ENCODE measurements at places on chromosomes 16 and 17.

- no peak for DNase-seq
Observed at GRCh38 chr16:84535851-84536250, 31.4 kb upstream of the MEAK7 start.

GRCh38 chr17:80894439-80894721 is 97.3 kb upstream of the CHMP6 start:
- DNase-seq, result no peak

DNA sequence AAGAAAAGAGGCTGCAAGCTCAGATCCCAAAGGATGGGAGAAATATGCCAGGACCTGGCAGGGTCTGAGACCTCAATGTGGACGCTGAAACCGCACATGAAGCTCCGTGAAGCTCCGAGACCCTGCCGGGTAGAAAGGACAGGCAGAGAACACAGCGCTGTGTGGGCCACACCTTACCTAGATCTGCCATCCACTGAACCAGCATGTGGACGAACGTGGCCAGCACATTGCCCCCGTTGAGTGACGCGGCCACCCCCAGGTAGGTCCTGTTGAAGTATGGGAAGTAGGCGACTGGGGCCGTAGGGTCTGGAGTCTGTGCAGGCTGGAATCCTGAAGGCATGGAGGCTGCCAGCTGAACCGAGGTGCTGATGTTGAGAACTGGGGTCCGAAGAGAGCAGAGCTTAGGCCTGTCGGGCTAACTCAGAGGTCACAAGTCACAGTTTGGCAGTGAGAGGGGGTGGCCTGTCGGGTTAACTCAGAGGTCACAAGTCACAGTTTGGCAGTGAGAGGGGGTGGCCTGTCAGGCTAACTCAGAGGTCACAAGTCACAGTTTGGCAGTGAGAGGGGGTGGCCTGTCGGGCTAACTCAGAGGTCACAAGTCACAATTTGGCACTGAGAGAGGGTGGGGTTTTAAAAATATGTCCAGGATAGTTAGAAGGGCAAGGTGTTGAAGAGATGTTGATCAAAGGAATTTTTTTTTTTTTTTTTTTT is 6.1 kb upstream of the TRPV1 start:
- DNase-seq, result no peak

DNA sequence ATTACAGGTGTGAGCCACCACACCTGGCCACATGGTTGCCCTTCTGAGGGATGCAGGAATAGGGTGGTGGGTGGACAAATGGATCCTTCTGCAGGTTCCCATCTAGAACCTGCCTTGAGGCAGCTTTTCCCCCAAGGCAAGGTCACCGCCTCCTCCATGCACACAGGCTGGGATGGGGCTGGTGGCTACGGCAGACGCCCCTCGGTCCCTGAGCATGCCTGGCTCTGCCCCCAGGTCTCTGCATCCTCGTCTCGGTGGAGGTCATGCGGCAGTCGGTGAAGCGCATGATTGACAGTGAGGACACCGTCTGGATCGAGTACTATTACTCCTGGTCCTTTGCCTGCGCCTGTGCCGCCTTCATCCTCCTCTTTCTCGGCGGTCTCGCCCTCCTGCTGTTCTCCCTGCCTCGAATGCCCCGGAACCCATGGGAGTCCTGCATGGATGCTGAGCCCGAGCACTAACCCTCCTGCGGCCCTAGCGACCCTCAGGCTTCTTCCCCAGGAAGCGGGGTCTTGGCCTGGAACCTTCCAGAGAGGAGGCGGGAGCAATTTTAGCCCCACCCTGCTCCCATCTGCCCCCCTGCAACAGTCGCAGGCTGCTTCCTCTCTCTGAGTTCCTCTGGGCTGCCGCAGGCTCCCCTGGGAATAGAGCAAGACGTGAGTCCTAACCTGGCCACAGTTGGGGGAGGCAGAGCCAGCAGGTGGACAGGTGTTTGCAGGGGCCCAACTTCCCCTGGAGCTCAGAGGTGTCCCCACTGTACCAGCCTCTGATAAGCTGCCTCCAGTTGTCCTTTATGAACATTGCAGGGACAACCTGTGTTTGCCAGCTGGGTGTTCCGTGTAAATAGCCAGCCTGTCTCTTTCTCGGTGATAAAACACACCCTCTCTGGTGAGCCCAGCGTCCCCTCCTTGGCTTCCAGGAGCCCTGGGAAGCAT is 11.7 kb downstream of the CACNG1 start:
- no peak for DNase-seq

GRCh38 chr16:66650707-66651473 is 45.7 kb downstream of the CMTM4 start:
- no peak for DNase-seq

DNA sequence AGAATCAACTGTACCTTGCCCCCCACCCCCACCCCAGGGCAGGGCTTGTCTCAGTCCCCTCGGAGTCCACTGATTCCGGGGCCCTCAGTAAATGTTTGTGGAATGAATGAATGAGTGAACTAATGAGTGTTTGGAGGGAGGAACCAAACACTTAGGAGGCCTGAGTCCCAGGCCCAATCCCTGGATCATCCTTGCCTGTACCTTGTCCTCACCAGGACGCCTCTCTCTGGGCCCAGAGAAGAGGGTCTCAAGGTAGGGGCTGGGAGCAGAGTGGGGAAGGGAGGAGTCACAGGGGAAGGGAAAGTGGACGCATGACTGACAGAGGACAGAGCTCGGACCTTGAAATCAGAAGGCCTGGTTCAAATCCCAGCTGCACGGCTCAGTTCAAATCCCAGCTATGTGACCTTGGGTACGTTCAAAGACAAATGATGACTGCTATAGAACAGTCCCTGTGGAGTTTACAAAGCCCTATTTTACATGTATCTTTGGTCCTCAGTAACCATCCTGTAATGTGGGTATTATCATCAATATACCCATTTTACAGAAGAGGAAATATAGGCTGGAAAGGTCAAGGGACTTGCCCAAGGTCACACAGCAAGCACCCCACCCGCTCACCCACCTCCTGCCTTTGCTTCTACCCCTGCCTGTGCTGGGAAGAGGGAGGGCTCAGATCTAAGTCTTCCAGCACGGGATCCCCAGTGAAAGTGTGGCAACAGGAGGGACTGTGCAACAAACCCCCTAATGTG is 18.3 kb downstream of the SLC4A1 start:
- no peak for DNase-seq

GRCh38 chr16:15526097-15526496 is 91.7 kb downstream of the BMERB1 start:
- DNase-seq, result no peak

DNA sequence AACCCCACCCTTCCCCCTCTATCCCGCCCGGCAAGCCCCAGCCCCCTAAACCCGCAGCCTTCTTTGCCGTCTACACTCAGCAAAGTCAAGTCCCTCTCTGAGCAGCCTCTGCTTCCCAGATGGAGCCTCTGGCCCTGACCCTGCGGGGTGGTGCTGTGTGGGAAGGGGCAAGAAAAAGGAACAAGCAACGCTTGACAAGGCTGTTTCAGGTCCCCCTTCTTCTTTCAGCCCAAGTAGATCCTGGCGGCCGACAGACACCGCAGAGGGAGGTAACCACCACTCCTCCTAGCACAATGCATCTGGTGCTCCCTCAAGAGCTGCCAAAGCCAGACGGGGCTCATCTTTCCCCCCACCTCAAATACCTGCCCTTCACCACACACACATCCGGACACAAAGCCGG is 178.3 kb downstream of the ENGASE start:
- DNase-seq, result no peak

DNA sequence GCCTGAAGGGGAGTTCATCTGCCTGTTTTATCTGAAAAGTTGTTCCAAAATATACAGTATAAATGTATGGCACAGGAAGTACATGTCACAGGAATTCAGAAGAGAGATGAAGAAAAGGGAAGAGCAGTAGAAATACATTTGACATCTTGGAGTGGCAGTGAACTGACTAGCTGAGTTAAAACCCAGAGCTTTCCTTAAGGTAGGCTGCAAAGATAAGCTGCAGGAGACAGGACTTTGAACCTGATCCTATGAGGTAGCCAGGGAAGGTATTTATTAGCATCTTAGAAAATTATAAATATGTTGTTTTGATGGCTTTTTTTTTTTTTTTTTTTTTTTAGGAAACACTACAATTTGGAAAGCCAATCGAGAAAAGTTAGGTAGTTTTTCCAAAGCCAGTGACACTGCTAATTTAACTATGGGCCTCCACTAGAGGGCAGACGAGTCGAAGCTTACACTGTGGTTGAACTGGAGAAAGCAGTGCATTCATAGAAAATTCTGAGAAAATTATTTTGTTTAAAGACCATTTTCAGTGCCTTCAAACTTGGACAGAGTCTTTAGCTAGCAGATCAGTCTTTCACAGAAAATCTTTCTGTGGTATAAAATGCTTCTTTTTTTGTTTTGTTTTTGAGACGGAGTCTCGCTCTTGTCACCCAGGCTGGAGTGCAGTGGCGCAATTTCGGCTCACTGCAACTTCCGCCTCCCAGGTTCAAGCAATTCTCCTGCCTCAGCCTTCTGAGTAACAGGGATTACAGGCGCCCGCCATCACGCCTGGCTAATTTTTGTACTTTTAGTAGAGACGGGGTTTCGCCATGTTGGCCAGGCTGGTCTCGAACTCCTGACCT is 122.3 kb downstream of the SSH2 start:
- no peak for DNase-seq

DNA sequence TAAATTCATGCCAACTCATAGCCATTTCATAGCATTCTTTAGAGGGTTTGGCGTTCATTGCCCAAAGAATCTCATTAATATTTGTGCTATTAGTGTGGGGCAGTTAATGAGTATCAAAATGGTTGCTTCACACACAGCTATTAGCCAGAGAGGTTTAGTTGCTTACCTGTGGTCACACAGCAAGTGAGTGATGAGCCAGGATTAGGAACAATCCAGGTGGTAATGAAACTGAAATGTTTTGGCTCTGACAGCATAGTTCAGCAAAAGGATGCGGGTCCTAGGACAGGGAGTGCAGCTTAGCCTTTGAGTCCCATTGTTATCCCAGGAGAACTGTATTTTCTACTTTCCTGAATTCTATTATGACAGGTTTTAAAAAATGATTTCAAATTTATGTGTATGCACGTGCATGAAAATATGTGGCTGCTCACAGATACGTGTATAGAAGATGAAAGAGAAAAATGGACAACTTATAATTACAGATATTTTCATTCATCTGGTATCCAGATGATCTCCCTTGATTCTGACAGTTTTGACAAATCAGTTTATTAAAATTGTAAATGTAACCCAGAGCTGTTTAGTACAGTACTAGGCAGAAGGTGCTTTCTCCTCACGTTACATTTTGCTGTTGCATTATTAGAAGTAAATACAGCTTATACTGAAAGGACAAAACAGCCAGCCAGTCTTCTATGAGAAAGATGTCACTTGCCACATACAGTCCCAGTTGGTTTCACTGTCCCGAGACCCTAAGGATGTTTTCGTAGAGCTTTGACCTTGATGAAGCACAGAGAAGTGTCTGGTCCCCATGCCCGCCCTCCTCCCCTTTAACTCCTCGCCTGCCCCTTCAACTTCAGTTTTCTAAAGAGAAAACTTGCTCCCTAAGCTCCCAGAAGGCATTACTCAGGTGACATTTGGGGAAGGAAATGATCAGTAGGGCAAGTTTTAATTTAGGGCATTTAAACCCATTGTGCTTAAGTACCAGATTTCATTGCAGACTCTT is 99.8 kb upstream of the TBX2 start:
- no peak for DNase-seq

DNA sequence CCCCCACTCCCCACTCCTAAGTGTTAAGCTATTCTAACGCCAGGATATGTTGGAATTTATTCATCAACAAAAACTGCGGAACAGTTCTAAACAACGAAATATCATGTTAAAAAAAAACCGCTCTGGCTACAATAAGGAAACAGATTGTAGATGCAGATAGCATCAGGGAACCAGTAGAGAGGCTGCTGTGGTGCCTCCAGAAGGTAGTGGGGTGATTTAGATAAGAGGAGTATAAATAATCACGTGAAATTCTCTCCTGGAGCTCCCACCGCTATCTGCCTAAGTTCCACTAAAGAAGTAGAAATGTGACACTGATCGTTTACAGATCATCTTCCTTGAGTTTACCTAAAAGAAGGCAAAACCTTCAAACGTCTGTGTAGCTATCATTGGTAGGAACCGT is 8.0 kb downstream of the AHSP start:
- DNase-seq, result no peak

GRCh38 chr17:43570518-43570928 is 24.4 kb upstream of the ETV4 start:
- no peak for DNase-seq

- no peak for DNase-seq
Observed at GRCh38 chr16:30775131-30775391, 11.9 kb downstream of the ZNF629 start.

DNA sequence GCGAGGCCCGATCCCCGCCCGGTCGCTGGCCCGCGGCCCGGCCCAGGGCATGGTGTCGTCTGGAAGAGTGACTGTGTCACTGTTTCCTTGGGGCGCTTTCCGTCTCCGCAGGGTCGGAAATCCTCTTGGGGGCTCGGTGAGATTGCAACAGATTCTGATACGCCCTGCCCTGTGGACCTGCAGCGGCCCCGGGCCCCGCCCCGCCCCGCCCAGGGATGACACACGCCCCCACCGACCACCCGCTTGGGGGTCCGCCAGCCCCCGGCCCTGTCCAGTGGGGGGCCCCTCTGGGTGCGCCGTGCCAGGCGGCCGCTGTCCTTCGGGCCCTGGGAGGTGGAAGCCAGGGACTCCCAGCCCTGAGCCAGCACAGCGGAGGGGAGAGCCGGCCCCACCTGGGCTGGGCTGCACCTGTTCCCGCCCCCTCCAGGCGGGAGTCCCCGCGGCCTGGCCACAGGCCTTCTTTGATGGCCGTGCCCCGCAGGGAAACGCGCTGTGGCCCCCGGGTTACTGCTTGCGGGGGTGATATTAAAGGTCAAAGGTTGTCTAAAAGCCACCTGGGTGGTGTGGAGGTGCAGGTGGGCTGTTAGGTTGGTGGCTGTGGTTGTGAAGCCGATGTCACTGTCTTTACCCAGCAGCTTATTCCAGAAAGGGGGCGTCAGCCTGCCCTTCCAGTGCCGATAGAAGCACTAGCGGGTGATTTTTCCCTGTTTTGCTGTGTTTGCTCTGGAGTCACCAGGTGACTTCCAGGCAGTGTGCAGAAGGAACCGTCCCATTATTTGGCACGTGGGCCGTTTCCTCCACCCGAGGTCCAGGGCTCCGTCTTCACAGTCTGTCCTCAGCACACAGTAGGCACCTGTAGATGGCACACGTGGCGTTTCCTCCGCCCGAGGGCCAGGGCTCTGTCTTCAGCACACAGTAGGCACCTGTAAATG is 752 bp downstream of the TBC1D24 start:
- DNase-seq, result no peak

GRCh38 chr16:89361751-89362539 is 128.4 kb downstream of the ANKRD11 start:
- no peak for DNase-seq

DNA sequence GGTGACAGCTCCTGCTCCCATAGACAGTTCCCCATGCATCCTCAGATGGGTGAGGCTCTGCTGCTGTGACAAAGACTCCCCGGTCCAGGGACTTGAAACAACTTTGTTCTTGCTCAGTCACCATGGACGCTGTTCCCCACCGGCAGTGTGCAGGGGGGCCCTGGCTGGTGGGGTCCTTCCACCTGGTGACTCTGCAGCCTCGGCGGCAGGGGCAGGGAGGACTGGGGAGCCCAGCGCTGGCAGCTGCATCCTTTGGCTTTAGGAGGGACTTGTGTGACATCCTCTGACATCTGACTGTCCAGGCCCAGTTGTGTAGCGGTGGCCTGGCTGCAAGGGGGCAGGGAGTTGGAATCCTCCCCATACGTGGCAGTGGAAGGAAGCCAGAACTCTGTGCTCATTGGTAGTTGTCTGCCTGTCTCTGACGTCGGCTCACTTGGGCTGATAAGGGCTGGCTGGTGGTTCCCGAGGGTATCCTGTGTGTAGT is 107.3 kb downstream of the CMIP start:
- no peak for DNase-seq

- no peak for DNase-seq
Observed at GRCh38 chr17:79672496-79672895, 58.2 kb upstream of the ENPP7 start.

All from cortex of kidney (tissue), 1 donor.